ENCODE measurements at places on chromosomes 4 and X.
A peak's percentile ranks its signal among the peaks of the same experiment; 100 is the strongest.

- H3K4me3 ChIP-seq: no peak overlapping the region
- H3K27ac ChIP-seq: no peak overlapping the region
- no peaks in the 10 kb centered on the region for H3K27me3 ChIP-seq
- H3K36me3 ChIP-seq: no peaks in the 10 kb centered on the region
Observed at GRCh38 chrX:14476205-14476604, 53.1 kb upstream of the GLRA2 start.

GRCh38 chrX:44951572-44952067, 78.6 kb downstream of the KDM6A start:
- no peak overlapping the region for H3K27ac ChIP-seq
- DNase-seq: no peak
- peaks cover 58% of the 10 kb centered on the region for H3K4me1 ChIP-seq

DNA sequence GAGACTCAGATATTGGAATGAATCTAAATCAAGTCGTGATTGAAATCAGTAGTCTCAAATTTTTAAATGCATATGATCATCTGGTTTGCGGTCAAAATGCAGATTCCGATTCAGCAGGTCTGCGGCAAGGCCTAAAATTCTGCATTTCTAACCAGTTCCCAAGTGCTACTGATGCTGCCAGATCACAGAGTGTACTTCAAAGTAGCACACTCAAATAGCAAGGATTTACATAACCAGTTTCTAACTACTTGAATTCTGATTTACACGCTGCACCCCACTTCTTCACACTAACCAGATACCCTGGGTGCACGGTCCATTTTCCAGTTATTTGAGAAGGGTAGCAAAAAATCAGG, 752 bp downstream of the MBTPS2 start:
- H3K36me3 ChIP-seq: no peaks in the 10 kb centered on the region
- peaks cover 8% of the 10 kb centered on the region for H3K4me1 ChIP-seq
- DNase-seq: no peak
- H3K27ac ChIP-seq: peak overlapping the region; percentile 67

DNA sequence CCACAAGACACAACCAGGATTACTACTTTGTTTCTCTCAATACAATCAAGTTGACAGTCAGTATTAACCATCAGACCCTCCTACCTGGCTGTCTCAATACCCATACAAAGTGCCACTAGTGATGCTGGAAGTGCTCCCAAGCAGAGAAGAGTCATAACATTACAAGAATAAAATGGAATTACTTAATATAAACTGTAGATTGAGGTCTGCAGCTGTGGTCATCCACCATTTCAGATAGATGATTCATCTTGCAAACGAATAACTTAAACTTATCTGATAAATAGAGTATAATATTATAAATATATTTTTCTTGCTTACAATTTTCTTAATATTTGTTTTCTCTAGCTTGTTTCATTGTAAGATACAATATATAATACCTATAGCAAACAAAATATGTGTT, 1034.2 kb upstream of the PCDH10 start:
- no peaks in the 10 kb centered on the region for H3K4me1 ChIP-seq
- no peaks in the 10 kb centered on the region for H3K36me3 ChIP-seq
- H3K27me3 ChIP-seq: no peaks in the 10 kb centered on the region
- H3K4me3 ChIP-seq: no peak overlapping the region
- no peak for DNase-seq
- H3K27ac ChIP-seq: no peak overlapping the region

- H3K4me1 ChIP-seq: no peaks in the 10 kb centered on the region
- DNase-seq: no peak
- H3K27me3 ChIP-seq: no peaks in the 10 kb centered on the region
- H3K4me3 ChIP-seq: no peak overlapping the region
Observed at GRCh38 chrX:40671126-40671525, 23.8 kb upstream of the CXorf38 start.

GRCh38 chr4:7193030-7193958, 956 bp downstream of the SORCS2 start:
- no peaks in the 10 kb centered on the region for H3K27me3 ChIP-seq
- peak overlapping the region; percentile 26 for H3K27ac ChIP-seq
- H3K36me3 ChIP-seq: no peaks in the 10 kb centered on the region
- H3K4me1 ChIP-seq: peaks cover 17% of the 10 kb centered on the region
- DNase-seq: peak; percentile 91

DNA sequence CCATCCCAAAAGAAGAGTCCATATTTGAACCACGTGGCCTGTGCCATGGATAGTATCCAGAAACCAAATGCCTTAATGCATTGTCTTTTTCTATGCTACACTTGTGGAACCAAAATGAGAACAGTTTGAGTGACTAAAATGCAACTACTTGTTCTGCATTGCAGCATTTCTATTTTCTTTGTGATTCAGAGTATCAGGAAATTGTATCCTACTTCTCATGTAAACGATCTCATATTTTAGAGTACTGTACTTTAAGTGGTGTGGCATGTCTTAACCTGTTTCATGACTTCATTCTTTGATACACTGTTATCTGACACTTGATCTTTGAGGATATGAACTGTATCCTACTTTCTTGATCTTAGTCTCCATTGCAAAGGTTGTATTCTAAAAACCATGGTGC, 167.2 kb upstream of the WDR1 start:
- no peaks in the 10 kb centered on the region for H3K4me1 ChIP-seq
- no peaks in the 10 kb centered on the region for H3K36me3 ChIP-seq
- H3K27ac ChIP-seq: no peak overlapping the region
- DNase-seq: no peak
- no peak overlapping the region for H3K4me3 ChIP-seq

DNA sequence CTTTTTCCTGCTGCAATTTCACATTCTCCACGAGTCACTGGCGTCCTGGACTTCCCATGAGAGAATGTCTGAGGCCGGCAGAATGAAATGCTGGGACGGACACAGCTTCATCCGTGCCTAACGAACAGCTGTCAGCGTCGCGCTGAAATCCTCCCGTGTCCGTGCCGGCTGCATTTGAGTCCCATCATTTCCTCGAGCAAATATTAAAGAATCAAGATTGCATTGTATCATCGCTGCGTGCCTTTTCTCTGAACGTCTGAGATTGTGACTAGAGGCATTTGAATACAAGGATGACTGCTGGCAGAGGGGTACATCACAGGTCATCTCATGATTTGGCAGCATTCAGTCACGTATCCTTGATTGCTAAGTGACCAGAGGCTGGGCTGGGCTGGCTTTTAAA, 279.9 kb downstream of the ASMT start:
- no peaks in the 10 kb centered on the region for H3K4me1 ChIP-seq
- no peaks in the 10 kb centered on the region for H3K36me3 ChIP-seq
- H3K27ac ChIP-seq: no peak overlapping the region
- DNase-seq: no peak

DNA sequence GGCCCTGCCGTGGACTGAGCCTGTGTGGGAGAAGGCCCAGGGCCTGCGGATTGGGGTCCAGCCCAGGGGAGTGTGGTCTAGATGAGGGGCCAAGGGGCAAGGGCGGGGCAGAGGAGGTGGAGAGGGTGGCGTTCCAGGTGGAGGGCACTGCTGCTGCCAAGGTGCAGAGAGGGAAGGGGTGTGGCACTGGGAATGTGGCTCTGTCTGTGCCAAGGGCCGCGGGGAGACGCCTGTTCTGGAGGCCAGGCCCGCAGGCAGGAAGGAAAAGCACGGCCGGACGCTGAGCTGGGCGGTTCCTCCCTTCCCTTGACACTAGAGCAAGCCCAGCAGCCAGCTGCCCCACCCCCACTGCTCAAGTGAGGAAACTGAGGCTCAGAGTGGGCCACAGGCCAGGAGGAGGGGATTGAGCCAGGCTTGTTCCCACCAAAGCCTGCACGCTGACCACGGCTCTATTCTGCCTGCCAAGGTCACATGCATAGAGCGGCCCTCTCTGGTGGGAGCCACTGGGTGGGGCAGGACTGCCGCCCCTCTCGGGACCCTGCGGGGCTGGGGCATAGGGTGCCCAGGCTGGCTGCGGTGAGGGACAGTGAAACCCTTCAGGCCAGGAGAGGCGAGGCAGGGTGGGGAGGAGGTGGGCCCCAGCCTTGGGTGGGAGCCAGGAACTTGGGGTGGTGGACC, 13.0 kb downstream of the SH3BP2 start:
- DNase-seq: no peak
- H3K27ac ChIP-seq: peak overlapping the region; percentile 81
- no peaks in the 10 kb centered on the region for H3K27me3 ChIP-seq
- H3K4me3 ChIP-seq: no peak overlapping the region
- H3K4me1 ChIP-seq: peaks cover 90% of the 10 kb centered on the region

DNA sequence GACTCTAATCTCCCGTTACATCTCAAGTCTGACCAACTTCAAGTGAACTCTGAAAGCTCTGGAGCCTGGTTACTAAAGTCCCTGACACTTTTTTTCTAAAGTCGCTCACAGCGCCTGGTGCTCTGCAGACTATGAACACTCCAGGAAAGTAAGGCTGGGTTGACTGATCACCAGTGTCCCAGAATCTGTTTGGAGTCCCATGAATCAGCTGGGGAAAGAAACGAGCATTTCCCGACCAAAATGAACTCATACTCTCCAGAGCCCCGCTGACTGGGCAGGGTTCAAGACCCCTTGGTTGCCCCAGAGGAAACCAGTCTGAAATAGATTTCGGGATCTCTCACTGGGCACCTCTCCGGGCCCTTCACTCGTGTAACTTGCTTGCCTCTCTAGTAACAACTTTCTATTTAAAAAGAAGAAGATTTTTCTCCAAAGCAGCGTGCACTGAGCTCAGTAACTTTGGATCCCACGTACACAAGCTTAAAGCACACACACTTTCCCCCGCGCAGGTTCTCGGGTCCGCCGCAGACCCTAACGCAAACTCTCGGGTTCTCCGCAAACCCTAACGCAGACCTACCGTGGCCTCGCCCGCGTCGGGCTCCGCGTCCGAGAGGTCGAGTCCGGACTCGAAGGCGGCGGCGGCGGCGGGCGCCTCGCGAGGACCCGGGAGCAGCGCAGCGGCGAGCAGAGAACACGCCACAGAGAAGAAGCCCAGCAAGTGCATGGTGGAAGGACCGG, 964 bp downstream of the VEGFC start:
- H3K27me3 ChIP-seq: no peaks in the 10 kb centered on the region
- DNase-seq: no peak
- peaks cover 8% of the 10 kb centered on the region for H3K4me1 ChIP-seq
- peak overlapping the region; percentile 79 for H3K27ac ChIP-seq
- peak overlapping the region; percentile 65 for H3K4me3 ChIP-seq

GRCh38 chrX:151679798-151680402, 15.4 kb upstream of the PRRG3 start:
- no peak overlapping the region for H3K27ac ChIP-seq
- H3K36me3 ChIP-seq: no peaks in the 10 kb centered on the region
- DNase-seq: no peak
- H3K4me3 ChIP-seq: no peak overlapping the region
- no peaks in the 10 kb centered on the region for H3K27me3 ChIP-seq

GRCh38 chrX:53239474-53239873, 14.5 kb upstream of the KDM5C start:
- no peaks in the 10 kb centered on the region for H3K36me3 ChIP-seq
- H3K4me1 ChIP-seq: no peaks in the 10 kb centered on the region
- no peak overlapping the region for H3K4me3 ChIP-seq
- no peak overlapping the region for H3K27ac ChIP-seq
- no peak for DNase-seq
- no peaks in the 10 kb centered on the region for H3K27me3 ChIP-seq

DNA sequence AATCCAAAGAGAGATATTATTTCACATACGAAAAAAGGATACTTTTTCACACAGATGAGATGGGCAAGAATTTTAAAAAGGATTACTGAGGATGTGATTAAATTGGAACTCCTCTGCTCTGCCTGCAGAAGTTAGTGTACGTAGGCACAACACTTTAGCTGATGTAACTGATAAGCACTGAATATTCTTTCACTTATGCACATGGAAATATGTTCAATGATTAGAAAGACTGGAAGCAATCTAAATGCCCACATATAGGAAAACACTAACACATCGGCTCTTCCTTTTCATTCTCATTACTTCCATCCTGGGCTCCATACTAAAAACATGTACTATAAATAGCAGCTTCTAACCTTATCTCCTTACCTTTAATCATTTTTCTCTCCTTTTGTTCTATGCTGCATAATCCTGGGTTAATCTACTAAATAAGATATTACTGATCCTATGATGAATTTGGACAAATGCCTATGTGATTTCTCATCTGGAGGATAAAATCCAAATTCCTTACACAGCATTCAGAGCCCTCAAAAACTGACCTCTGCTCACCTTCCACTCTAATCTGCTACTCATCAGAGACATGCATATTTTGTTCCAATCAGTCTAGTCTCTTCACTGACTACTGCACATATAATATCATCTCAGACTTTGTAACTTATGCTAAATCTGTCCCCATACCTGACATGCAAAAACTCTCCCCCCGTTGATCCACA, 197.8 kb downstream of the PDGFC start:
- no peaks in the 10 kb centered on the region for H3K36me3 ChIP-seq
- no peaks in the 10 kb centered on the region for H3K27me3 ChIP-seq
- no peak overlapping the region for H3K4me3 ChIP-seq
- H3K4me1 ChIP-seq: peaks cover 50% of the 10 kb centered on the region

GRCh38 chr4:63275491-63275890, 1133.8 kb downstream of the TECRL start:
- H3K27me3 ChIP-seq: no peaks in the 10 kb centered on the region
- DNase-seq: no peak
- no peaks in the 10 kb centered on the region for H3K36me3 ChIP-seq
- no peaks in the 10 kb centered on the region for H3K4me1 ChIP-seq
- no peak overlapping the region for H3K27ac ChIP-seq

GRCh38 chrX:23013366-23013765, 13.6 kb downstream of the DDX53 start:
- H3K36me3 ChIP-seq: no peaks in the 10 kb centered on the region
- no peak overlapping the region for H3K4me3 ChIP-seq
- no peak overlapping the region for H3K27ac ChIP-seq
- no peaks in the 10 kb centered on the region for H3K4me1 ChIP-seq

GRCh38 chr4:151627491-151627890, 133.3 kb downstream of the GATB start:
- no peak overlapping the region for H3K27ac ChIP-seq
- H3K27me3 ChIP-seq: no peaks in the 10 kb centered on the region
- no peaks in the 10 kb centered on the region for H3K4me1 ChIP-seq
- H3K36me3 ChIP-seq: no peaks in the 10 kb centered on the region

DNA sequence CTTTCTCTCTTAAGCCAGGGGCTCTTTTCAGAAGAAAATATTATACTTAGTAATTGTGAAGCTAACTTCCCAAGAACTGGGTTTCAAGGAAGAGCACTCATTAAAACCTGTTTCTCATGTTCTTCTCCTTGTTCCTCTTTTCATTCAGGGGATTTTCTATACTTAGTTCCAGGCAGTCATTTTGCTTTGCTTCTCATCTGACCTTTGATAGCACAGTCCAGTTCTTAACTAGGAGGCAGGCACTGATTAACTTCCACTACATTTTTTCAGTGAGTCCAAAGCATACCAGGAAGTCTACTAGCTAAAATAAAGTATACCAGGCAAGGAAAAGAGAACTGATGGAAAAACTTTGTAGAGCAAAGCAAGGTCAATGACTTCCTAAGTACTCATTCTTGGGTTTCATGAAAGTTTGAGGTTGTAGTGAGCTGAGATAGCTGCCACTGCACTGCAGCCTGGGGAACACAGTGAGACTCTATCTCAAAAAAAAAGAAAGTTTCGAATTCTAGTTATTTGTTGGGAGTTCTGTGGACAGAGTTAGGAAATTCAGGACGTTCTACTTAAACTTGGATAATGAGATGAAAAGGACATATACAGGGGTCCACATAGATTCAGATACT, 190.1 kb upstream of the HS3ST1 start:
- H3K27me3 ChIP-seq: no peaks in the 10 kb centered on the region
- H3K4me3 ChIP-seq: no peak overlapping the region
- DNase-seq: no peak
- H3K4me1 ChIP-seq: no peaks in the 10 kb centered on the region
- H3K36me3 ChIP-seq: no peaks in the 10 kb centered on the region
- H3K27ac ChIP-seq: no peak overlapping the region

- H3K27me3 ChIP-seq: no peaks in the 10 kb centered on the region
- no peaks in the 10 kb centered on the region for H3K36me3 ChIP-seq
- H3K27ac ChIP-seq: no peak overlapping the region
- no peak overlapping the region for H3K4me3 ChIP-seq
- DNase-seq: no peak
- H3K4me1 ChIP-seq: peaks cover 11% of the 10 kb centered on the region
Observed at GRCh38 chr4:26792639-26793038, 68.0 kb upstream of the STIM2 start.
